Daoy (cell line): ENCODE measurements at places on chromosomes 7 and 10.

DNA sequence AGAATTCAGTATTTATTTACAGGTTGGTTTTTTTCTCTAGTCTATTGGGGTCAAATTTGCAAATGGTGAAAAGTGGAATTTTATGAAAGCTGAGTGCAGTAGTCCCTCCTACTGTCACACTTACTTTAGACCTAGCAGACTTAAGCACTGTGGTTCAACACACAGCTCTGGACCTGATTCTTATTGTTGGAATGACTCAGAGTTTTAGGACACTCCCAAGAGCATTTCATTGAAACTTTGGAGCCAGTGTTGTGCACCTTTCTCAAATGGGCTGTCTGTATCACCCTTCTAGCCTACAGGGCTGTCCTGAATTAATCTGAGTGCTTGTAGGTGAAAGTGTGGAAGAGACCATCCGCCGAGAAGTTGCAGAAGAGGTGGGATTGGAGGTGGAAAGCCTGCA is 16.1 kb downstream of the NUDT13 start:
- DNase-seq: no peak

DNA sequence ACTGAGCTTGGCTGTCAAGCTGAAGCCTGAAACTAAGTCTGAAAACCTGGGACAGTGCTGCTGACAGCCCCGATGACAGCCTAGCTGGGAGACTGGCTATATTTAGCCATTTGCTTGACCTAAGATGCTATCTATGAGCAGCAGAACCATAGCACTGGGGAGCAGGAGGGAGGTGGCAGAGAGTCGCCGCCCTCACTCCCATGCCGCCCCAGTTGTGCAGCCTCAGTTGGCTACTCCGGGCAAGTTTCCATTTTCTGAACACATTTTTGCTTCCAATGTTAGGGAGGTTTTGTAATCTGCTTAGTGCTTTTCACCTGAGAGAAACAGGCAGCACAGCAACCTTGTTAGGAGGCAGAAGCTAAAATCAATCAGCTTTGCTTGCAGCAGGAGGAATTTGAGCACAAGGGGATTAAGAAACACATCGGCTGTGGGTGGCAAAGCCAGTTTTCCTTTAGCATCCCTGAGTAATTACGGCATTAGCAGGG is 20.4 kb upstream of the C10orf71 start:
- DNase-seq: no peak

DNA sequence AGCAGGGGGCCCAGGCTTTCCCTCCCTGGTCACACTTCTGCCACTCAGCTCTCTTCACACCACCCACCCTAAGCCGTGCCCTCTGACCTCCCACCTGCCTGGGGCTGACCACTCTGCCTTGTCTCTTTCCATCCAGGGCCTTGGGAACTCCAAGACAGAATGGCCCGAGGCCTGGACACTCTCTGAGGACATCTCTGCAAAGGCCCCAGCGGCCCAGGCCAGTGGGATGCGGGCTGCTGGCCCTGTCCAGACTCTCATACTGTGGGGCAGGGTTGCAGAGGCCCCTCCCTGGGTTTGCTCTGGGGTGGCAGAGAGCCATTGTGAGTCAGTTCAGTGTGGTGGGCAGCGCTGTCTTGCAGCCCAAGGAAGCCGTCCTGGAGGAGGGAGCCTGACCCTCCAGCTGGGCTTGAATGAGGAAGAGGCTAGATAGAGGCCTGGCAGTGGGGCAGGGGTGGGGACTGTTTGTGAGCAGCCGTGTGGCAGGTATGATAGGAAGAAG is 39.9 kb upstream of the RABGEF1 start:
- no peak for DNase-seq

DNA sequence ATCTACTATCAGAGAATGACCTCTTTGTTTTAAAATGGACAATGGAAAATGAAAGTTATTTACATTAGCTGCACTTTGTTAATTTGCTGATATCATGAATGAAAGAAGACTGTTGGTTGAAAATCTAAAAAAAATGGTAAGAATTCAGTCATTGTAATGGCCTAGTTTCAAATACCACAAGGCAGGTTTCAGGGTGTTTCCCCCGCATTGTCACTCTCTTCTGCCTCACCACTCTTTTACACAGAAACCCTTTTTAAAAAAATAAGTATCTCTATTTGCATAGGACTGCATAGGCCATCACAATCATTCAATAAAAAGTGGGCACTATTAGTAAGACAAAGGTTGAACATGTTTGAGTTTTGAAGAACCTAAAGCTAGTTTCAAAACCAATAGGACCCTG is 737.1 kb downstream of the INHBA start:
- DNase-seq: no peak

DNA sequence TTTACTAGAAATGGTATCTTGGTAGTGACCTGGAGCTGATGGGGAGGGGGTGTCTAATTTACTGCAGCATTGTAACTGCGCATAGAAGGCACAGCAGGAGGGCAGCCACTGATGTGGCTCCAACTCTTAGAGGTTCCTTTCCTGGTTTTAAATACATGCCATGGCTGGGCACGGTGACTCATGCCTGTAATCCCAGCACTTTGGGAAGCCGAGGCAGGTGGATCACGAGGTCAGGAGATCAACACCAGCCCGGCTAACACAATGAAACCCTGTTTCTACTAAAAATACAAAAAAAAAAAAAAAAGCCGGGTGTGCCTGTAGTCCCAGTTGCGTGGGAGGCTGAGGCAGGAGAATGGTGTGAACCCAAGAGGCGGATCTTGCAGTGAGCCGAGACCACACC is 19.2 kb upstream of the SEC61G start:
- DNase-seq: no peak
